NCI-H187 (cell line): ENCODE measurements at places on chromosomes 13 and 19.

DNA sequence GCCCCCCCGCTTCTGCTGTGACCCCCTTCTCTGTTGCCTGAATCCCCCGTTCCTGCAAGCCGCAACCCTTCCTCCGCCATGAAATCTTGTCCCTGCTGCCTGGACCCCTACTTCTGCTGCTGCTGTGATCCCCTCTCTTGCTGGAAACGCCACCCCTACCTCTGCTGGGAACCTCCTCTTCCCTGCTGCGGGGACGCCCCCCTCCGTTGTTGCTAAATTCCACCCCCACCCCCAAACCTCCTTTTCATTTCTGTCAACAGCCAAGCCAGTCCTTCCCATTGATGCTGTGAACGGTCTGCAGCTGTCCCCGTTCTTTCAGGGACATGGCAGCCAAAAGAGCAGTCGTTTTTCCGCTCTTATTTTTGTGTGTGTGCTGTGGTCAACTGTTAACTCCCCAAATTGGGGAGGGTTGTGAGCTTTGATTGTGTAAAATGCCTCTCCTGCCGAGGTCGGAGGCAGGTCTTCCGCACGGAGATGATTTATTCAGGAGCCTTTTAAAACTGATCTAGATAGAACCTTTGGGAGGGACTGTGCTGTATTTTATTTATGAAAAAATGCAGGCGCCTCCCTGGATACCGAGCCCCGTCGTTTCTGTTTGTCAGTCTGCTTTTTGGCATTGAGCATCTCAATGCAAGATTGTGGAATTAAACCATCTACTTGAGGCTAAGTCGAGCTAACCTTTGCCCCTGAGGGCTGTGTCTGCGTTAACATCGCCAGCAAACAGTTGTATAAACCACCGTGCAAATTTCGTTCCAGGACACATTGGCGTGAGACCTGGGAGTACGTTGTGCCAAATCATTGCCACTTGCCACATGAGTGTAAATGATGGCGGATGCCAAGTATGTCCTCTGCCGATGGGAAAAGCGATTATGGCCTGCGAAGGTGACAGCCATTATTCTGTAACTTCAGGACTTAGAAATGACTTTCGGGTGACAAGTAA lies 27.9 kb upstream of the NDUFS7 start:
- no peak for DNase-seq

- DNase-seq, result no peak
These were observed 116.3 kb upstream of the SOX1 start for GRCh38 chr13:111950697-111951096.

GRCh38 chr13:102846261-102847015 lies 606 bp downstream of the ERCC5 start:
- peak; percentile 67 for DNase-seq

- DNase-seq, result no peak
These were observed 1479.2 kb upstream of the PRR20A start for GRCh38 chr13:55661505-55661904.

DNA sequence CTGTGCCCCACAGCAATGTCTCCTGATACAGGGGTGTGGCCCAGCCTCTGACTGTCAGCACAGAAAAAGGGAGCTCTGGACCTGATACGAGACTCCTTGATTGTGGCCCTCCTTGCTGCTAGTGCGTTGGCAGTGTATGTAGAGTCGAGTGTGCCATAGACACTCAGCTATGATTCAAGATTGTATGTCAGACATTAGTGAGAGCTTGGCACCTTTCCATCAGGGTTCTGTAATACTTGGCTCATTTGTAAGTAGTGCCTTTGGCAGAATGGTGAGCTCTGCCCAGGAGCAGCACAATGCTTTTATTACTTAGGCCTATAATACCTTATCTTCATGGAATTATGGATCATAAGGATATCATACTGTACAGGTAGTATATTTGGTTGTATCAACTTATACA lies 83.4 kb downstream of the ATP8A2 start:
- DNase-seq, result peak; percentile 8

DNA sequence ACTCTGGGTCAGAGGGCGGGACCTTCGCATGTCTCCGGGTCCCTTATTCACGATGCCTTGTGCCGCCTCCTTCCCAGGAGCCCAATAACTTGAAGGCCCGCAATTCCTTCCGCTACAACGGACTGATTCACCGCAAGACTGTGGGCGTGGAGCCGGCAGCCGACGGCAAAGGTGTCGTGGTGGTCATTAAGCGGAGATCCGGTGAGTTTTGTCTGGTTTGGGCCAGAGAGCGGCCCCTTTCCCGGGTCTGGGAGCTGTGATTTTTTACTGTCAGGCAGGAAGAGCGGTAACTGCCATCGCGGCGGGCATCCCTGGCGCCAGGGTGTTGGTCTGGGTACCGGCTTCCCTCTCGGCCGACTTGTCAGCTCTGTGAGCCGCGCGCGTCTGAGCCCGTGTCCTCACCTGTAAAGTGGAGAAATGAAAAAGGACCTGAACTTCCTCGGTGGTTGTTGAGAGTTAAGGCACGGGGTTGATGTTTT lies 800 bp downstream of the RPL28 start:
- no peak for DNase-seq

GRCh38 chr13:105627270-105627669 lies 908.2 kb downstream of the EFNB2 start:
- no peak for DNase-seq

- DNase-seq, result no peak
These were observed 73.1 kb downstream of the TNFSF13B start for GRCh38 chr13:108342369-108343289.

- no peak for DNase-seq
These were observed 82.6 kb downstream of the GADD45B start for GRCh38 chr19:2558543-2558942.

GRCh38 chr19:57434386-57435061 lies 601 bp upstream of the ZNF749 start:
- DNase-seq, result no peak

DNA sequence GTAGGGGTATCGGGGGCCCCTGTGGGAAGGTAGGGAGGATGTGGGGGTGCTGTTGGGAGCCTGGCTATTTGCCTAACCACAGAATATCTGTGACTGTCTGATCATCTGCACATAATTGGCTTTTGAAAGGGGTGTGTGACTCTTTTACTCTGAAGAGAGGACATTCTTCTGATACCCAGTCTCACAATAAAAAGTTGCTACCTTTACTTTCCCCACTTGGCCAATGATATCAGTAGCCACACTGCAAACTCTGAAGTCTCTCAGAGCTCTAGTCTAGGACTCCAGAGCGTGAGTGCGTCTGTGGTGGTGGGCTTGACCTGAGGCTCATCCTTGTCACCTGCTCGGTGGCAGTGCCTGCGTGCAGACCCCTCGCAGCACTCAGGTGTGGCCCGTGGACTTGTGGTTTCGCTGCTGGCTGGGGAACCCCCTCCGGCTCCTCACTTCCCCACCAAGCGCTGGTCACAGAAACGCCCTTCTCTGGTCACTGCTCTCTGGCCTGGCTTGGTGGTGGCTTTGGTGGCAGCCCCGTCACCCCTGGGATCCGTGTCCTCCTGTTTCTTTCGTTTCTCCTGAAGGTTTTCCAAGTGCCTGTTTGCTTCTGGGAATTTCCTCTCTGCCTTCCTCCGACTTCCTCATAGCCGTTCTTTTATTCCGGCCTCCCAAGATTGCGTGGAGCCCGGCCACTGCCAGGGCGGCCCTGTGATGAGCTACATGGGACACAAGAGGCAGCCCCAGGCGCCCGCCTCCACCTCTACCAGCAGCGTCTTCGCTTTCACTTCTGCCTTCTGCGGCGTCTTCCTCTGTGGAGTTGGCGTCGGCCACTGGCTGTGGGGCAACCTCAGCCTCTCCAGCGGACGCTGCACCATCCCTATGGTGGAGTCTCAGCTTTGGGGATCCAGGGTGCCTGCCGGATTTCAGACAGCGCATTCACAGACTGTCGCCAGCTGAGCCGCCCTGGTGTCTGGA lies 78.0 kb downstream of the ATP11A start:
- no peak for DNase-seq

DNA sequence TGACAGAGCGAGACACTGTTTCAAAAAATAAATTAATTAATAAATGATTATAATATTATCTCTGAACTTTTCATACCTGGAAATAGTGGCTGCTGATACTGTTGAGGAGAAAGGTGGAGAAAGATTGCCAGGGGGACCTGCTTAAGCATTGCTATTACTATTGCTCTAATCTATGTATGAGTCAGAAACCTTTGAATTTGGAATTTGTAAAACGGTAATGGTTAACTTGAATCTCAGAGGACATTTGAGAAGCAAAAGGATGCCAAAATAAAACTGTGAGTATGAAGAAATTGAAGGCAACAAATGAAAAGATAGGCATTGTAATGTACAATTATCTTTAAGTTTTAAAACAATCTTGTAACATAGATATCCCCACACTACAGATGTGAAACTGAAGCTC lies 5.2 kb downstream of the MRPL57 start:
- no peak for DNase-seq

DNA sequence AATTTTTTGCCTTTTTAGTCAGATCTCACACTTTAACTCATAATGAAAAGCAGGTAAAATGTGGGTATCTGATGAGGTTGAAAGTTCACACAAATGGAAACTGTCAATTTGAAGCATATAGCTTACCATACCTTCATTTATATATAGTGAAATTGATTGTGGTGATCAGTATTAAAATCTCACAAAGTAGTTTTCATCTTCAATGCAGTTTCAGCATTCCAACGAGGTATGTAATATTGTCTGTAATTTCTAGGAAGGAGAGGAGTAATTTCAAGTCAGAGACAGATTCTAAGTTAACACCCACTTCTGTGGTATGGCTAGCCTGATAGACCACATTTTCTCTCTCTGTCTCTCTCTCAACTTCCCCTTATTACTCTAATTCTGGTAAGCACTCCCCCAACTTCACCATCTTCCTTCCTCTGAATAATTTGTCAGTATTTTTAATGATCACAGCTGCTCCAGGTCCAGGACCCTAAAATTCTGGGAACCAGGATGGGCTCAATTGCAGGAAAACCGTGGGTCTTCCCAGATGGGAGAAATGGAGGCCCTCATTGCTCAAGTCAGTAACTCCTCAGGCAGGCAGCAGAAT lies 455.7 kb downstream of the FGF9 start:
- no peak for DNase-seq

GRCh38 chr13:112229992-112230872 lies 145.9 kb upstream of the SPACA7 start:
- no peak for DNase-seq

DNA sequence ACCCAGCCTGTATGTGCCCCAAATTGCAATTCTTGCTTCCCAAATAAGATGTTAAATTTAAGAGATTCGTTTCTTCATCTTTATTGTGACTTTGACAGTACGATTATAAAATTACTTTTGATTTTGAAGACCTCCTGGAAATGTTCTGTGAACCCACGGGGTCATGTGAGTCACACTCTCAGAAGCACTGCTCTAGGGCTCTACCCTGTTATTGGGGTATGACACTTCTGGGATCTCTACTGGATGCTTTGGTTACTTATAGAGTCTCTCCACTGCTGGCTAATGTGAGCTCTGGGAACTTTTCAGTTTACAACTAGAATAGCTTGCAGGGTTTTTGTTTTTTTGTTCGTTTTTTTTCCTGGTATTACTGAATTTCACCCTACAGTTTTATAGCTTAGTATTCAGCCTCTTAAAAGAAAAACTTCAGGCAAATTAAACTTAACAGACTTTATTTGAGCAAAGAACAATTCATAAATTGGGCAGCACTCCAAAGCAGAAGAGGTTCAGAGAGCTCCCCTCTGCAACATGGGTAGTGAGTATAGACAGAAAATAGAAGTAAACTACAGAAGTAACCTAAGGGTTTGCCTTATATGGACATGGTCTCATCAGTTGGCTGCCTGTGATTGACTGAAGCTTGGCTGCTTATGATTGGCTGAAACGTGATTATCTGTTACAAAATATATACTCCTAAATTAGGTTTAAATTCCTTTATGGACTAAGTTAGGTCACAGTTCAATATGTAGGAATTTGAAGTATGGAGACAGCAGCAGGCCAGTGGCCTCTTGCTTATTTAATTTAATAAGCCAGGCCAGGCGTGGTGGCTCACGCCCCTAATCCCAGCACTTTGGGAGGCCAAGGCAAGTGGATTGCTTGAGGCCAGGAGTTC lies 28.5 kb upstream of the PSPC1 start:
- no peak for DNase-seq

- no peak for DNase-seq
These were observed 22.2 kb downstream of the FUZ start for GRCh38 chr19:49790866-49791265.

- DNase-seq, result no peak
These were observed 77.3 kb downstream of the SLC6A16 start for GRCh38 chr19:49247676-49248075.

- no peak for DNase-seq
These were observed 34.9 kb upstream of the PSPC1 start for GRCh38 chr13:19817510-19818158.

DNA sequence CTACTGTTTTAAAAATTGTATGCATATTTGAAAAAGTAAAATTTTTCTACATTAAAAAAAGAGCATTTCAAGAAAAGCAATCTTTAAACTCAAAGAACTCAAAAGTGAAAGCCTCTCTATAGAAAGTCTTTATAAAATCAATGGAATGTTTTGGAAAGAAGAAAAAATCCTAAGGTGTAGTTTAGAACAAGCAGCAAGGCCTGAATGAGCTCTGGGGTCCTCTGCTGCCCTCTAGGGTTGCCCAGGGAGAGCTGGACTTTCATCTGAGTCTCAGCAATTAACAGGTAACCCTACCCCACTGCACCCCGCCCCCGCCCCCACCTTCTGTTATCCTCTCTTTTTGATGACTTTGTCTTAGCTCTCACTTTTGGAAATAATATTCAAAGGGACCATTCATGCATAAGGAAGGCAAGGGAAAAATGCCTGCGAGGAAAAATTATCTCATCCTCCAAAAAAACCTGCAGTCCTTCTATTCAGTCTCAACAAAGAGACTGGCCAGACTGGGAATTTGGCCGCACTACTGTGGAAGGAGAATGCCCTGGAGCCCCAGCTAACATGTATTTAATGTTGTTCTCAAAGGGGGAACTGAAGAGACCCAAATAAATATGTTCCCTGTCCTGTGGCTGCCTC lies 24.1 kb downstream of the SLC25A30 start:
- no peak for DNase-seq

GRCh38 chr19:33727331-33727998 lies 69.2 kb upstream of the KCTD15 start:
- no peak for DNase-seq

DNA sequence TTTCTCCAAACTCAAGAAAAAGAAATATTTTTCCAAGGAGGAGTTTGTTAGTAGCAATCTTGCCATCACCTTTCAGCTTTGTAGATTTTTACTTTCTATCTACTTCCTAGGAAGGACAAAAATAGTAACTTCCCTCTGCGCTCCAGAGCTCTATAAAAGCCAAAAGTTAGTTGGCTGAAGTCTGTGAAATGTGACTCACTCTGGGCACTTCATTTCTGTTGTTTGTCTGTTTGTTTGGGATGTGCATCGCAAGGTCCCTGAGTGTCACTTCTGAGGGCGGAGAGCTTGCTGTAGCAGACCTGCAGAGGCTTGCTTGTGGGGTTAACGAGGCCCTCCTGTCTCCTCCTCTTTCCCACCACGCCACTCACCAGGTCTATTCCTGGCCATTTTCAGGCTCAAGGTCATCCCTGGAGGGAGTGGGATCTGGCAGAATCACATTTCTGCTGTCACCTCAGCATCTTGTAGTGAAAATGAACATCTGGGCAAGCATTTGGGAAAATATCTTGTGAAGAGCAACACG lies 307.6 kb downstream of the GPC6 start:
- no peak for DNase-seq
